ENCODE measurements at places on chromosomes 4 and X. TPM values are rescaled to one million over a fixed set of nuclear protein-coding genes. Genes with fewer than 3 reads are reported as not detected.

The MAGEA6 gene
- not detected for total RNA-seq

The AFM gene
- not detected for total RNA-seq

The PPBP gene
- total RNA-seq = not detected

The ASB9 gene
- not detected for total RNA-seq

The KLF8 gene
- total RNA-seq = 0.18 TPM

The HMX1 gene
- 3.5 TPM for total RNA-seq

The NPY5R gene
- not detected for total RNA-seq

The IL15 gene
- 3.8 TPM for total RNA-seq

The MORF4L2 gene
- 433 TPM for total RNA-seq

The MRFAP1 gene
- total RNA-seq = 312 TPM

The SPRY1 gene
- total RNA-seq = 51.7 TPM

The ADGRL3 gene
- 17.6 TPM for total RNA-seq

The RNF150 gene
- total RNA-seq = 56.5 TPM

The GLOD5 gene
- not detected for total RNA-seq

The FGF2 gene
- total RNA-seq = 29.2 TPM

The NLRP2B gene
- not detected for total RNA-seq

The EFHC2 gene
- total RNA-seq = not detected

GRCh38 chr4:143289370-143289769 is 47.3 kb upstream of the GAB1 start:
- no peak for DNase-seq
- H3K4me1 ChIP-seq = peaks cover 53% of the 10 kb centered on the region
- no peaks in the 10 kb centered on the region for H3K27me3 ChIP-seq
- H3K27ac ChIP-seq = no peak overlapping the region

- DNase-seq = peak; percentile 44
- H3K27ac ChIP-seq = no peak overlapping the region
- no peak overlapping the region for H3K4me3 ChIP-seq
- H3K36me3 ChIP-seq = no peaks in the 10 kb centered on the region
Observed at GRCh38 chr4:8909548-8909947, 37.9 kb upstream of the HMX1 start.

- H3K27me3 ChIP-seq = no peaks in the 10 kb centered on the region
- no peaks in the 10 kb centered on the region for H3K4me1 ChIP-seq
- H3K4me3 ChIP-seq = no peak overlapping the region
- H3K36me3 ChIP-seq = peaks cover 36% of the 10 kb centered on the region
Observed at GRCh38 chrX:108148524-108148923, 56.9 kb downstream of the ATG4A start.

- H3K4me1 ChIP-seq = peaks cover 40% of the 10 kb centered on the region
- DNase-seq = peak; percentile 92
- H3K36me3 ChIP-seq = peaks cover 10% of the 10 kb centered on the region
- peak overlapping the region; percentile 96 for H3K27ac ChIP-seq
- H3K4me3 ChIP-seq = no peak overlapping the region
- no peaks in the 10 kb centered on the region for H3K27me3 ChIP-seq
Observed at GRCh38 chrX:154541896-154542722, 4.5 kb downstream of the G6PD start.

GRCh38 chrX:18574591-18574990 is 97.3 kb downstream of the RS1 start:
- H3K27me3 ChIP-seq = no peaks in the 10 kb centered on the region
- H3K27ac ChIP-seq = peak overlapping the region; percentile 52
- DNase-seq = no peak
- no peak overlapping the region for H3K4me3 ChIP-seq
- H3K4me1 ChIP-seq = peaks cover 19% of the 10 kb centered on the region

GRCh38 chr4:173936861-173937260 is 346.6 kb downstream of the FBXO8 start:
- no peak overlapping the region for H3K27ac ChIP-seq
- DNase-seq = no peak
- H3K4me1 ChIP-seq = no peaks in the 10 kb centered on the region
- peaks cover 4% of the 10 kb centered on the region for H3K27me3 ChIP-seq
- H3K4me3 ChIP-seq = no peak overlapping the region

DNA sequence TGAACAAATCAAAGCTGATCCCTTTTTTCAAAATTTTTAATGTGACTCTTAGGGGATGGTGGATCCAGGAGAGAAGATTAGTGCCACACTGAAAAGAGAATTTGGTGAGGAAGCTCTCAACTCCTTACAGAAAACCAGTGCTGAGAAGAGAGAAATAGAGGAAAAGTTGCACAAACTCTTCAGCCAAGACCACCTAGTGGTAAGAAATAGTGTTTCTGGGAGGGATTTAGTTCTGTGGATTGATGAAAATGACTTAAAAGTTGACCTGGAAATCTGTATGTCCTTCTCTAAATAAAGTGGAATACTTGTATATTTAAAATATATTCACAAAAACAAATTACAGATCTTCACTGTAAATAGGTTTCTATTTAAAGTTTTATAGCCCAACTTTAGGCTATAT is 29.2 kb downstream of the NUDT9 start:
- no peak overlapping the region for H3K4me3 ChIP-seq
- DNase-seq = no peak
- H3K27me3 ChIP-seq = no peaks in the 10 kb centered on the region
- peaks cover 29% of the 10 kb centered on the region for H3K36me3 ChIP-seq
- H3K4me1 ChIP-seq = no peaks in the 10 kb centered on the region

- H3K4me3 ChIP-seq = no peak overlapping the region
- peaks cover 5% of the 10 kb centered on the region for H3K4me1 ChIP-seq
- no peaks in the 10 kb centered on the region for H3K27me3 ChIP-seq
- H3K36me3 ChIP-seq = peaks cover 2% of the 10 kb centered on the region
Observed at GRCh38 chr4:105282489-105282888, 135.8 kb downstream of the TET2 start.

GRCh38 chr4:16031546-16032395 is 52.1 kb downstream of the PROM1 start:
- H3K36me3 ChIP-seq = no peaks in the 10 kb centered on the region
- no peak overlapping the region for H3K4me3 ChIP-seq
- DNase-seq = no peak
- peaks cover 14% of the 10 kb centered on the region for H3K4me1 ChIP-seq
- H3K27ac ChIP-seq = no peak overlapping the region

- no peaks in the 10 kb centered on the region for H3K27me3 ChIP-seq
- no peak overlapping the region for H3K27ac ChIP-seq
- H3K4me3 ChIP-seq = no peak overlapping the region
Observed at GRCh38 chr4:10442976-10443375, 14.2 kb downstream of the ZNF518B start.

- no peaks in the 10 kb centered on the region for H3K27me3 ChIP-seq
- no peak overlapping the region for H3K27ac ChIP-seq
- H3K4me3 ChIP-seq = no peak overlapping the region
- no peaks in the 10 kb centered on the region for H3K36me3 ChIP-seq
- H3K4me1 ChIP-seq = no peaks in the 10 kb centered on the region
Observed at GRCh38 chr4:71878376-71878775, 94.5 kb upstream of the GC start.

GRCh38 chr4:166012129-166013030 is 139.3 kb downstream of the TLL1 start:
- DNase-seq = no peak
- no peak overlapping the region for H3K27ac ChIP-seq
- H3K4me1 ChIP-seq = peaks cover 10% of the 10 kb centered on the region
- H3K4me3 ChIP-seq = no peak overlapping the region
- H3K27me3 ChIP-seq = no peaks in the 10 kb centered on the region

GRCh38 chr4:168885400-168885799 is 124.7 kb downstream of the CBR4 start:
- peaks cover 66% of the 10 kb centered on the region for H3K4me1 ChIP-seq
- no peaks in the 10 kb centered on the region for H3K27me3 ChIP-seq
- no peak for DNase-seq
- H3K36me3 ChIP-seq = peaks cover 44% of the 10 kb centered on the region
- no peak overlapping the region for H3K4me3 ChIP-seq

- H3K4me3 ChIP-seq = no peak overlapping the region
- H3K27me3 ChIP-seq = no peaks in the 10 kb centered on the region
- H3K27ac ChIP-seq = no peak overlapping the region
- no peaks in the 10 kb centered on the region for H3K36me3 ChIP-seq
Observed at GRCh38 chr4:173477016-173477415, 53.0 kb downstream of the HAND2 start.

GRCh38 chrX:76439188-76439587 is 11.7 kb downstream of the MAGEE1 start:
- H3K27ac ChIP-seq = no peak overlapping the region
- H3K27me3 ChIP-seq = no peaks in the 10 kb centered on the region
- no peaks in the 10 kb centered on the region for H3K36me3 ChIP-seq
- DNase-seq = no peak
- no peak overlapping the region for H3K4me3 ChIP-seq

DNA sequence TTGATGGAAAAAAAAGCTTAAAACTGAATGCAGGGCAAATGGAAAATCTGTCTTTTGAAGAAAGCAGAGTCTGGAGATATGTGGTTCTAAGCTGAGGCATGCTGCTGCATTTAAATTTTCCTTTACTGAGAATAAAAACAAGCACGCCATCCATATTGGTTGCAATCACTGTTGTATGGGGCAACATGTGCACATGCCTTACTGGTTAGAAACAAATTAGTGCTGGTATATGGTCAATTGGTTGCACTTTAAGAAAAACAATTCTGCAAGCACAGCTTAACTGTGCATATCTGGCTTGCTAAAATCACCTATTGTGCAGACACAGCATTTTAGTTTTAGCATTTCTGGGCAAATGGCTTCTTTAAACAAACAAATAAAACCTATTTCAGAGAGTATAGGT is 239.1 kb downstream of the NDST4 start:
- no peaks in the 10 kb centered on the region for H3K4me1 ChIP-seq
- no peaks in the 10 kb centered on the region for H3K27me3 ChIP-seq
- no peak overlapping the region for H3K4me3 ChIP-seq
- H3K36me3 ChIP-seq = no peaks in the 10 kb centered on the region
- no peak for DNase-seq

DNA sequence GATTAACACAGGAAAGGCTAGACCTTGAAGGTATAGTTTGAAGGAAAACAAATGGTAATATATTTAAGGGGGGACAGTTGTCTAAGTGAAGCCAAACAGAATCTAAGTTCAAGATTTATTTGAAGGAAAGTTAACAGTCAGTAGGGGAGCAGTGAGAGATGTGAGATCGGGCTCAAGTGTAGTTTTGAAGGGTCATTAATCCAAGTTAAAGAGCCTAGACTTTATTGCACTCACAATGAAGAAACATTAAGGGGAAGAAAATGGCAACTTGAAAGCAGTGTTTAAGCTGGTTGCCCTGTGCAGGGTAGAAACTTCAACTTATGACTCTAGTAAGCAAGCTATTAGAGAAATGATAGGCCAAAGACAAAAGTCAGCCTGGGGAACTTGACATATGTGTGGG is 1952.2 kb downstream of the PCDH7 start:
- no peak for DNase-seq
- no peaks in the 10 kb centered on the region for H3K36me3 ChIP-seq
- no peaks in the 10 kb centered on the region for H3K27me3 ChIP-seq
- H3K4me1 ChIP-seq = no peaks in the 10 kb centered on the region
- no peak overlapping the region for H3K4me3 ChIP-seq

GRCh38 chrX:18994713-18995112 is 10.8 kb upstream of the PHKA2 start:
- DNase-seq = no peak
- peak overlapping the region; percentile 91 for H3K27ac ChIP-seq
- H3K4me1 ChIP-seq = peaks cover 37% of the 10 kb centered on the region
- H3K4me3 ChIP-seq = no peak overlapping the region

GRCh38 chr4:155405059-155405458 is 28.3 kb upstream of the MAP9 start:
- H3K27ac ChIP-seq = no peak overlapping the region
- H3K4me3 ChIP-seq = no peak overlapping the region

GRCh38 chr4:169068423-169068822 is 58.4 kb upstream of the CBR4 start:
- no peak overlapping the region for H3K4me3 ChIP-seq
- DNase-seq = no peak
- no peaks in the 10 kb centered on the region for H3K36me3 ChIP-seq
- peak overlapping the region; percentile 19 for H3K27ac ChIP-seq

- no peak for DNase-seq
- peaks cover 9% of the 10 kb centered on the region for H3K4me1 ChIP-seq
- no peaks in the 10 kb centered on the region for H3K36me3 ChIP-seq
- no peak overlapping the region for H3K27ac ChIP-seq
Observed at GRCh38 chr4:99654361-99654761, 3.3 kb downstream of the C4orf54 start.

GRCh38 chrX:96833333-96833732 is 50.4 kb upstream of the RPA4 start:
- no peaks in the 10 kb centered on the region for H3K4me1 ChIP-seq
- no peak for DNase-seq
- no peaks in the 10 kb centered on the region for H3K27me3 ChIP-seq
- H3K36me3 ChIP-seq = no peaks in the 10 kb centered on the region

DNA sequence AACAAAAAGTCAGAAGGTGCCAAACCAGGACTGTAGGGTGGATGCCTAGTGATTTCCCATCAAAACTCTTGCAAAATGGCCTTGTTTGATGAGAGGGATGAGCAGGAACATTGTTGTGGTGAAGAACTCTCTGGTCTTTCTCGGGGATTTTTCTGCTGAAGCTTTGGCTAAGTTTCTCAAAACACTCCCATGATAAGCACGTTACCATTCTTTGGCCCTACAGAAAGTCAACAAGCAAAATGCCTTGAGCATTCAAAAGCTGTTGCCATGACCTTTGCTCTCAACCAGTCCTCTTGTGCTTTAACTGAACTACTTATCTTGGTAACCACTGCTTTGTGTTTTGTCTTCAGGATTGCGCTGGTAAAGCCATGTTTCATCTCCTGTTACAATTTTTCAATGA is 3.0 kb upstream of the SEC31A start:
- H3K27me3 ChIP-seq = no peaks in the 10 kb centered on the region
- H3K27ac ChIP-seq = no peak overlapping the region

- no peak for DNase-seq
- H3K36me3 ChIP-seq = no peaks in the 10 kb centered on the region
- H3K4me3 ChIP-seq = no peak overlapping the region
- H3K27ac ChIP-seq = peak overlapping the region; percentile 67
- peaks cover 23% of the 10 kb centered on the region for H3K4me1 ChIP-seq
Observed at GRCh38 chr4:141410839-141411238, 190.1 kb downstream of the ZNF330 start.

- no peak overlapping the region for H3K4me3 ChIP-seq
- H3K27me3 ChIP-seq = peaks cover 44% of the 10 kb centered on the region
- DNase-seq = no peak
- H3K4me1 ChIP-seq = peaks cover 9% of the 10 kb centered on the region
- H3K27ac ChIP-seq = no peak overlapping the region
- no peaks in the 10 kb centered on the region for H3K36me3 ChIP-seq
Observed at GRCh38 chr4:37903901-37904300, 13.0 kb downstream of the TBC1D1 start.

DNA sequence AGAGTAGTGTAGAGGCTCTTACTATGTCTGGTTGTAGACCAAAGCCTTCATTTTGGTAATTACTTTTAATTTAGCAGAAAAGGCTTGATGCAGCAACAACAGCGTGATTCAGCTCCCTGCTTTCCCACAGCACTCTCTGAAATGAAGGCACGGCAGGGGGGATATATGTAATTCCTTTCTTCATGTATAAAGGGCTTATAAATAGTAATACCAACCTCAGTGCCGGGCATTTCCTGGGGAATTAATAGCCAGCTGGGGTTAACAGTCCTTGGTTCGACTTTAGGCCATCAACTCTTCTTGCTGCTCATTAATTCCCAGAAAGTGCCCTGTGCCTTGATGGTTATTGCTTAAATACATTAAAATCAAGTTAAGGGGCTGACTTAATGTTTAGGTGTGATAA is 669.0 kb downstream of the ZNF674 start:
- no peaks in the 10 kb centered on the region for H3K36me3 ChIP-seq
- no peaks in the 10 kb centered on the region for H3K27me3 ChIP-seq
- peaks cover 7% of the 10 kb centered on the region for H3K4me1 ChIP-seq
